Psoas muscle (tissue), 8 donors: ENCODE measurements at places on chromosomes 7 and 10. TPM values are rescaled to one million over a fixed set of nuclear protein-coding genes. Genes with fewer than 3 reads are reported as not detected.

- DNase-seq, result no peak
These were observed 353.6 kb downstream of the PTEN start for GRCh38 chr10:88216976-88217375.

- no peak for DNase-seq
These were observed 67.7 kb upstream of the CC2D2B start for GRCh38 chr10:95840121-95840520.

Gene SLC35B4
- 4.8 TPM for total RNA-seq

Gene ADGRA1
- total RNA-seq, result 0.06 TPM

- no peak for DNase-seq
These were observed 91.8 kb upstream of the PDLIM1 start for GRCh38 chr10:95382596-95382995.

DNA sequence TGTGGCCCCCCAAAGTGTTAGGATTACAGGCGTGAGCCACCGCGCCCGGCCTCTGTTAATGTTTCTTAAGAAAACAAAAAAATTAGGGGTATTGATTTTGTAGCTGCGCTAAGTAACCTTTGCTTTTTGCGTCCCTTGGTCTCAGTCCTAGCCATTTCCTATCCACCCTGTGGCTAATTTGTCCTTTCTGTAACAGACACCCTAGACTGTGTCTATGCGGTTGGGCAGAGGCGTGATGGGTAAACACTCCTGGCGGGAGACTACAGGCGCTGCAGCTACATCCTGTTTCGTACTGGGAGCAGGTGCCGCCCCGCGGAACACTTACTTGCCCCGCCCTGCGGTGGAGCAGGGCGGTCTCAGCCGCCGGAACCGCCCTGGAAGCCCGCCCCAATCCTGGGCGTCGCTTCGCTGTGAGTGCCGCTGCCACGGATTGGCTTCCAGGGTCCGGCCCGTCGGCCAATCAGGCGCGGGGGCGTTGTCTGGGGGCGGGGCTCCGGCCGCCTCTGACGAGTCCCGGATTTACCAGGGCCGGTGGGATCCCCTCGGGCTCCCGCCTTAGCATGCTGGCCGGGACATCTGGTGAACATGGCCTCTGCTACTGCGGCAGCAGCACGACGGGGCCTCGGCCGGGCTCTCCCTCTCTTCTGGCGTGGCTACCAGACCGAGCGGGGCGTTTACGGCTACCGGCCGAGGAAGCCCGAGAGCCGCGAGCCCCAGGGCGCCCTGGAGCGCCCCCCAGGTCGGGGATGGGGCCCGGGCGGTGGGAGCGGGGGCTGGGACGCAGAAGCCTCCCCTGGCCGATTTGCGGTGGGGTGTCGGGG is at the start of gene DHTKD1:
DHTKD1 (plus strand) TSS at position 506 of the 821 bp plus-strand sequence; CDS start at position 586, 80 bp downstream.
- peak; percentile 99 for DNase-seq

Gene TAX1BP1
- 109 TPM for total RNA-seq

Gene RNF32
- not detected for total RNA-seq

DNA sequence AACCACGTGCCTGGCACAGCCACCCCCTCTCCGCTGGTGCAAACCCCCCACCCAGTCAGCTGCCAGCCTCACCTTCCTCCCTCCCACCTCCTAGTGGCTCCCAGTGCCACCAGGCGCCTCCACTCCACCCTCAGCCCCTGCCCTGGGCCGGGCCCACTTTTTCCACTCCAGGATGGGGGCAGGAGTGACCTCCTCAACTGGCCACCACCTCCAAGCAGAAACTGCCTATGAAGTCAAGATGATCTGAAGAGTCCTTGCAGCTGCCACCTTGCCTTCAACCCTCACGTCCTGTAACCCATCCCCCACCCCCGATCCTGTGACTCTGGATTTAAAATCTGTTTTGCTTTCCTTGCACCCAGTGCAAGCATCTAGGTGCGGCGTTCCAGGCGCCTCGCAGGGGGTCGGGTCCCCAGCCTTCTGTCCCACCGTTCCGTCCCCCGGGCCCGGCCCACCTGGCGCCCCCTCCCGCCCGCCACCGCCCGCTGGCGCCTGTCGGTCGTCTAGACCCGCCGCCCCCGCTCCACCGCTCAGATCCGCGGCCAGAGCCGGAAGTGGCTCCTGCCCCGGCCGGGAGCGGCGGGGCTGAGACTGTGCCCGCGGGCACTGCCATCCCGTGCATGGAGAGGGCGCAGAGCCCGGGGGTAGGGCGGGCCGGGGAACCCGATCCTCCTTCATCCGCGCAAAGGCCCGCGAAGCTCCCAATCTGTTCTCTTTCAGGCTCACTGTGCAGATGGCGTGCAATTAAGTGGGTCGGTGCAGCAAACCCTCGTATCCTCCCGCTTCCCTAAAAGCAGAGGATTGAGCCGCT is 51.2 kb upstream of the GTF2I start:
- peak; percentile 78 for DNase-seq

Gene CAMK2B
- total RNA-seq, result 81.4 TPM

Gene NPY
- not detected for total RNA-seq

Gene AOC1
- total RNA-seq, result not detected

GRCh38 chr10:58014436-58014835 is 253.3 kb downstream of the IPMK start:
- no peak for DNase-seq

DNA sequence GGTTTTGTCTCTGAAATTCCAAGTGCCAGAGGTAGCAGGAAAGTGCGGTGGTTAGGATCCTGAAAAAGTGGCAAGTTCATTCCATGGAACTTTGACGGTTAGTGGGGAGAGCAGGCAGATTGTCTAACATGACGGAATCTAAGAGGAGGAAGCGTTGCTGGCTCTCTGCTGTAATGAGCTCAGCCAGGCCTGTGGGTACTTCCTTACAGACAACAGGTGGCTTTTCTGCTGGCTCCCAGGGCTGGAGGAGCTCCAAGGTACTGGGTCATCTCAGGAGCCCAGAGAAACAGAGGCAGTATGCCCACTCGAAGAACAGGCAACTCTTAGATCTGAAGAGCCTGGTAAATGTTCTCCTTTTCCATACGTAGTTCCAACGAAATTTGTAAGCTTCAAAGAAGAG is 3.1 kb upstream of the AIFM2 start:
- DNase-seq, result peak; percentile 41

Gene NKX1-2
- total RNA-seq, result not detected

Gene GNB2
- total RNA-seq, result 87.1 TPM

GRCh38 chr10:60704471-60704870 is 73.8 kb upstream of the CDK1 start:
- no peak for DNase-seq

DNA sequence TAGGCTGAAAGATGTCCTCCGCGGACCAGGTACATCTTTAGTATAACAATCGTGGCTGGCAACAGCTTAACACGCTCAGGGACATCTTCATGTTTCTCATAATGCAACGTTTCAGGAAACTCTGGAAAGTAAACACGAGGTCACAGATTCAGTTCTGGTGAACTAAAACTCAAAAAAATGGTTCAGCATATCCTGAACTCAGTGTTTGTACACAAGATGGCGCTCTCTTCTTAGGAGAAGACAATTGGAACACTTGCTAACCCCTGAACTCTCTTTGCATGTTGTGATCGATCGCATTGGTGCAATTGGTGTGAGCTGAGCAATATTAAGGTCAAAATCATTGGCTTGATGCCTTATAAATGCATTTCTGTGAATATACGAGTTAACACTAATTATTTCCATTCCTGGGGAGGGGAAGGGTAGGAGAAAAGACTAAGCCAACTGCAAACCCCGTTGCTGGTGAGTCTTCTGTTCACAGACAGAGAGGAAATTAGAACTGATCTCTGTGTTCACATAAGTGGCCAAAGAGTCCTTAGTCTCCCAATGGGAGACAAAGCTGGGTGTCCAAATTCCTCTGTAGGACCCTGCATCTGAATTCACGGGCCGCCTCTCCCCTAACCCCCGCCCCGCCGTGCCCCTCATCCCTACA is 52.6 kb upstream of the FAM180A start:
- DNase-seq, result no peak

Gene SPDYE2B
- not detected for total RNA-seq

Gene GNAI1
- total RNA-seq, result 11.3 TPM

DNA sequence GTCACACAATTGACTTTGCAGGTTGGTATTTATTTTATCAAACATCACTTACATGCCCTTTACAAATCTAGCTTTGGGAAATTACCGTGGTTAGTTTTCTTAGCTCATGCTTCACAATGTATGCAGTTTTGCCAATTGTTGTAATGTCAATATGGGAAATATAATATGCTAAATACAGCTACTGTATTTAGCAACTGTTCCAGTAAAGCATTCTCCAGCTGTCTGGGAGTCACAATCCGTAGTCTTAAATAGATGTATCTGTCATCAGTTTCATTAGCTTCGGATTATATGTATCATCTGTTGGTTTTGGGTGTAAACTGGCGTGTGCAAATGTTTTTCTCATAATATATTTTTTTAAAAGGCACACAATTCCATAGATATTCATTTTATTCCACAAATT is 19.4 kb upstream of the AHR start:
- no peak for DNase-seq

Gene ASZ1
- not detected for total RNA-seq

DNA sequence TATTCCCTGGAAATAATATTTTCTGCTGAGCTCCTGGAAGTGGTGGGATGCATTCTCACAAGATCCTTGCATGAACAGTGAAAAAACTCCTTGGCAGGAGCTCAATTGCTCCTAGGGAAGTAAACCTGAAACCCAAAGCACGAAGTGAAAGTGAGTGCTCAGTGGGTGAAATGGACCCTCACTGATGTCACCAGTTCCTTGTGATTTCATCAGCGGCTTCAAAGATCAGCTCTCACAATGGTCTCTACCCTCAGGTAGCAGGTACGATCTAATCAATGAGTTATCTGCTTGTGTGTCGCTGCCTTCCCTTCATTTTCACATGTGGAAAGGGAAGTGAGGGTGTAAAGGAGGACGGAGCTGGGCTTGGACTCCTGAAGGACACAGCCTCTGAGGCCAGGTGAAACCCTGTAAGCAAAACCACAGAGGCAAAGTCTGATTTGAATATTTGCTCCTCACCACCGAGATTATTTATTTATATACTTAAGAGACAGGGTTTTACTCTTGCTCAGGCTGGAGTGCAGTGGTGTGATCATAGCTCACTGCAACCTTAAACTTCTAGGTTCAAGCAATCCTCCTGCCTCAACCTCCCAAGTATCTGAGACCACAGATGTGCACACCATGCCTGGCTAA is 255.4 kb upstream of the LYZL1 start:
- no peak for DNase-seq

GRCh38 chr10:23614483-23614882 is 175.6 kb downstream of the OTUD1 start:
- DNase-seq, result no peak

- no peak for DNase-seq
These were observed 118.9 kb downstream of the CFAP58 start for GRCh38 chr10:104472505-104472904.

GRCh38 chr10:6173203-6173602 is 29.5 kb upstream of the PFKFB3 start:
- DNase-seq, result no peak

Gene MGAM2
- total RNA-seq, result not detected

- no peak for DNase-seq
These were observed 16.4 kb downstream of the CARD11 start for GRCh38 chr7:3027005-3027845.

DNA sequence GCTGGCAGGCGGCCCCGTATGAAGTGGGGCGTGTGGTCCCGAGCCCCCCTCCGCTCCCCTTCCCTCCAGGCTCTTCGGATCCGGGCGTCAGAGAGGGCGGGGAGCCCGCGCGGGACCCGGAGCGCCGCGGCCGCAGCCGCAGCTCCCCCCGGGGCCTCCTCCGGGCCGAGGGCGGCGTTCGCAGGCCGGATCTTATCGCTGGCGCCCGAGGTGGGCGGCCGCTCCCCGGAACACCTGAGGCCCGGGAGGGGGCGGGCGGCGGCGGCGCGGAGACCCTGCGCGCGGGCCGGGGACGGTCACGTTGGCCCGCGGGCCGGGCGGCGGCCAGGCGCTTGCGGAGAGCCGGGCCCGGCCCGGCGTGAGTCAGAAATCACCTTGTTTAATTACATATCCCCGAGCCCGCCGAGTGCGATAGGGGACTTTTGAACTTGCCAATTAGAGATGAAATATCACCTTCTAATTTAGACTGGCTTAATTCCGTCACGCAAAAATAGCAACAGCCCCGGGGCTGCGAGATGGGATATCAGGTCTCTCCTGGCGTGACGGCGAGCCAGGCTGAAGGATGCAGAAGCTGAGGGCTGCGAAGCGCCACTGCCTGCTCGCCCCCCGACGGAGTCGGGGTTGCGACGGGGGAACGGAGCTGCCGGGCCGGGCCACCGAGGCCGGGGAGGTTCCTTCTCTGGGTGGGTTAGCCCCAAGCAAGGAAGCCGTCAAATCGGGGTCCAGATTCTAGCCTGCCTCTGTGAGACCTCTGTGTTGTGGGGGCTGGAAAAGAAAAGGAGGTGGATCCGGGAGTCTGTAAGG is 43.4 kb downstream of the LDB3 start:
- DNase-seq, result peak; percentile 47

- no peak for DNase-seq
These were observed 12.2 kb downstream of the LANCL2 start for GRCh38 chr7:55377162-55377817.

GRCh38 chr7:103995554-103995953 is 6.1 kb upstream of the RELN start:
- no peak for DNase-seq

- DNase-seq, result no peak
These were observed 153.0 kb downstream of the WNT2 start for GRCh38 chr7:117169907-117170306.

Gene IFIT1B
- 1.4 TPM for total RNA-seq

DNA sequence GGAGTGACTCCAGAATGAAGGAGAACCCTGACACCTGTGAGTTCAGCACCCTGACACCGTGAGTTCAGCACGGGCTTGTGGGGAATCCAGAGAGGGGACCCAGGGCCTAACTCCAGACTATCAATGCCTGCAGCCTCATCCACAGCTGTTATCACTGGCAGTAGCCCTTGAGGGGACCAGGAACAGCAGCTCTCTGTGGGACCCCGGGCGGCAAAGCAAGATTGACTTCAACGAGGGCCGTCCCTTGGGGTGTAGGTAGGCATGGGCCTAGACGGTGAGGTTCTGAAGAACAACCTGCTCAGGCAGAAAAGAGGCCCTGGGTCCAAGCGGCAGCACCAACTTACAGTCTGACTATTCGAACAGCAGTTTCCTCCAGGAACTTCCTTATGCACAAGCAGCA is 8.9 kb downstream of the GRID1 start:
- peak; percentile 17 for DNase-seq

- no peak for DNase-seq
These were observed 17.5 kb downstream of the ZNF862 start for GRCh38 chr7:149855361-149856305.

GRCh38 chr10:80168679-80169380 is 36.3 kb downstream of the PLAC9 start:
- no peak for DNase-seq
